NCI-H1930 (cell line): ENCODE measurements at places on chromosomes 5 and 9.

- no peak for DNase-seq
Measured at GRCh38 chr9:35749515-35750255, 598 bp downstream of the RGP1 start.

DNA sequence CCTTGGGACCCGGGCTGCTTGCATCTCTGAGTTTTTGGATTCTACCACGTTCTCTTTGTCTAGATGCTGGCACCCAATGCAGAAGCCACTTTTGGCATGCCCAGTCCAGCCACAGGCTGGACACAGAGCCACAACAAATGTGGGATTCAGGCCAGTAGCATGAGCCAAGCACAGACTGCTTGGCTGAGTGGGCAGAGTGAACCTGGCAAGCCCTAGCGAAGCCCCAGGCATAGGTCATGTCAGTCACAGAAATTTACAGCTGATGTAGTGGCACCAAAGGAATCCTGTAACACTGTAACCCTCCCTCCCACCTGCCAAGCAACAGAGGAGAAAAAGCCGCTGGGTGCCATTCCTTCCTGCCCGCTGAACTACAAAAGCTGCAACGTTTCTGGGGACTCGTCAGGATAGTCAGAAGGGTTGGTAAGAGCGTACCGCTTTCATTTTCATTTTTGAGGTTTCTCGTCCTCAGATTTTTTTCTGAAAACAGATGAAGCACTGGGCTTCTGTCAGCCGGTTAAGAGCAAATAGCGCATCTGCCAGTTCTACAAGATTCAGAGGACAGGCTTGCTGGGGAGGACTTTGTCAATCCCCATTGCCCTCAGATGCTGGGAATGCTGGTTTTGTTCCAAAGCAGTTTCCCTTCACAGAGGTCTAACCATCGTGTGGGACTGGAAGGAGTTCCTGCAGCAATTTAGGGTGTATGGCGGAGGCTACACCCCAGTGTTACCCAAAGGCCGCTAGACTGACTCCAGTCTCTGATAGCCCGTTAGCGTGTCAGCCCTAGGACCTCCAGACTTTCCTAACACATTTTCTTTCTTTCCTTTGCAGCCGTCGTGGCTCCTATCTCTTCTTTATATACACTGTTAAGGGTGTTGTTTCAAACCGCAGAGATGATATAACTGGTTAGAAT lies 399.0 kb downstream of the HTR1A start:
- DNase-seq = no peak

GRCh38 chr9:114117996-114118830 lies 19.1 kb upstream of the KIF12 start:
- DNase-seq = no peak

DNA sequence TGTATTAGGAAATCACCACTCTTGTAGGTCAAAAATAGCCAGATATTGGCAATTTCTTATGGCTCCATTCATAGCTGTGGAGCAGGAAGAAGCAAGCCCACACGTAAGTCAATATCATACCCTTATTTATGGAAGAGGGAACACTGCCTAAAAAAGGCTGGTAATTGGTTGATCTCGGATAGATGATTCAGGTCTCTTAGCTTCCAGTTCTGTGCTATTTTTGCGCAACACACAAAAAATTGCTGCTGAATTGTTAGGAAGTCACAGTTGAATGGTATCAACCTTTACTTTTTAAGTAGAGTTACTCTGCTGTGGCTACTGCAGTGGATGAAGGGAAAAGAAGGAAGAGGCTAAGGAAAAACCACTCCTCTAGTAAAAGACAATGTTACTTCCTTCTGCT lies 168.8 kb downstream of the ARHGAP26 start:
- no peak for DNase-seq
